Type B pancreatic cell (in vitro differentiated cells): ENCODE measurements at places on chromosomes 4 and X.

DNA sequence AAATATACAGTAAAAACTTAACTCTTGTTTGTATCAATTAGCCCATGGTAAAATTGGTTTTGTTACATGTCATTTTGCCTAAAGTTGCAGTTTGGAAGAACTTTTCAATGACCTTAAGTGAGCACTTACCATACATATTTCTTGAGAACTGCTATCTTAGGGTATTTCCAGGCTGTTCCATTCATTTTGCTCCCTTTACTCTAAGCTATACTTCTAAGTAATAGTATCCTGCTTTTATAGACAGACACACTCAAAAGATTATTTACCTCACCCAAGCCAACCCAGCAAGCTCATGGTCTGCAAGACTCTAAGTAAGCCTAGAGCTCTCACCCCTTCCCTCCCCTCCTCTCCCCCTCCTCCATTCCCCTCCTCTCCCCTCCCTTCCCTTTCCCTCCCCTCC is 294.0 kb downstream of the HS3ST1 start:
- H3K27ac ChIP-seq, result no peak overlapping the region
- no peaks in the 10 kb centered on the region for H3K36me3 ChIP-seq
- H3K4me1 ChIP-seq, result no peaks in the 10 kb centered on the region
- peaks cover 2% of the 10 kb centered on the region for H3K27me3 ChIP-seq
- H3K4me3 ChIP-seq, result no peak overlapping the region
- no peak for DNase-seq

GRCh38 chrX:148310426-148311165 is 189.8 kb upstream of the AFF2 start:
- H3K4me1 ChIP-seq, result no peaks in the 10 kb centered on the region
- DNase-seq, result no peak
- H3K4me3 ChIP-seq, result no peak overlapping the region

DNA sequence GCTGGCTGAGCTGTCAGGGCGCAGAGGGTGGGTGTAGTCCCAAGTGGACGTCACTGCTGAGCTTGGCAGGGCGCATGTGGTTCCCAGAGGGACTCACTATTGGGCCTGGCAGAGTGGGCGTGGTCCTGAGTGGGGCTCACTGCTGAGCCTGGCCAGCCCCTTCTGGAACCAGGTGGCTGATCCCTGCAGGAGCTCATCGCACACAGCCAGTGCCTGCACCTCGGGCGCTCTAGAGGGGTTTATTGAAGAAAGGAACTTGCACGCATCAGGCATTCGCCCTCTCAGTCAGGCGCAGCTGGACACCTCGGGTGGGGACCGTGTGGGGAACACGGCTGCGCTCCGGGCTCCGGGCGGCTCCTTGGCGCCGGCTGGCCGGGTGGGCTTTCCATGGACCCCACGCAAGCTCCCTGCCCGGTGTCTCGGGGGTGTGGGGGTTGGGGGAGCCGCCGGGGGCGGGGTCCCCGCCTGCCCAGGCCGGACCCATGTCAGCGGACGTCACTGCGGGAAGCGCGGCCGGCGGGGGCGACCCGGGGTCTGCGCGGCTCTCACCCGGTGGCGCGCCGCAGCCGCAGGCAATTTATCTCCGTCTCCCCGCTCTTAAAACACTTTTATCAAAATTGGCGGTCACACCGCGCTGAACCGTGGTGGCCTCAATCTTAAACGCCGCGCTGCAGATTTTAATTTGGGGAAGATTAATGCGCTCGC is 65.4 kb upstream of the NKX1-1 start:
- peaks cover 3% of the 10 kb centered on the region for H3K27me3 ChIP-seq
- no peaks in the 10 kb centered on the region for H3K4me1 ChIP-seq
- no peak for DNase-seq
- H3K27ac ChIP-seq, result no peak overlapping the region
- no peak overlapping the region for H3K4me3 ChIP-seq

DNA sequence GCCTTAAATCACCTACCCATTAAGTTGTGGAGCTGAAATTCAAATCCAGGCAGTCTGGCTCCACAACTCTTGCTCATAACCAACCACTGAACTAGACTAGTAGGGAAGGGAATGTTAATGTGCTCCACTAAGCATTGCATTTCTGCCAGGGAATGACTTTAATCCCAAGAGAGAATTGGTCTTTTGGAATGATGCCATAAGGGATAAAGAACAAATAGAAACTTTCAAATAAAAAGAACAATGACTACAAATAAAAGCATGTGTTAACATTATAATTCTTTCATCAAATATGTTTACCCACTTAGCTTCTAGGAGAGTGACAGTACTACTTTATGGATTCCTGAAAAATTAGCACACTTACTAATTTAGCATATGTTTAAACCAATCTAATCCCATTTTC is 905.9 kb downstream of the CENPC start:
- H3K27ac ChIP-seq, result no peak overlapping the region
- no peak for DNase-seq
- no peak overlapping the region for H3K4me3 ChIP-seq
- H3K36me3 ChIP-seq, result no peaks in the 10 kb centered on the region
- no peaks in the 10 kb centered on the region for H3K4me1 ChIP-seq

DNA sequence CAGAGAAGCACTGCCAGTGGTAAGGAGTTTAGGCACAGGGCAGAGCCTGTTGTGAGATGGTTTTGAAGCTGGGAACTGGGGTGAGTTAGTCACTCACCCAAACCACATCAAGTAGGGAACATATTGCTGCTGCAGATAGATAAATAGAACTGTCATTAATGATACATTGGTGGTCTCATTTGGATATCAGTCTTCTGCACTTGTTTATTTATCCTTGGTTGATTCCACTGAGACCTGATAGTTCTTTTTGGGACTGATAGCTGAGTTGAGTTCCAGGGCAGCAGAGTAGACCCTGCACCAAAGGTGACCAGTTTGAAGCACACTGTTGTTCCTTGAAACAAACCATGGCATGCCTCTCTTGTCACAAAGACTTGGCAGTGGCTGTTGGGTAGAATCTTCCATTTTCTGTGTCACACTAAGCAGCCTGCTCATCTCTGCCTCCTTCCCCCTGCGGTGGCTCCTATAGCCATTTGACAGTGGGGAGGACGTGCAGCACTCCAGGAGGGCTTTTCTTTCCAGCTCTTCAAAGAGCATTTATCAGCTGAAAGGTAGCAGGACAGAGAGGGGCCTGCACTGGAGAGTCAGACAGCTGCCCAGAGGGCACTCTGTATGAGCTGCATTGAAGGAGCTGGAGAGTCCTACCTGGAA is 59.7 kb upstream of the TMEM164 start:
- no peak overlapping the region for H3K4me3 ChIP-seq
- peaks cover 4% of the 10 kb centered on the region for H3K27me3 ChIP-seq
- no peaks in the 10 kb centered on the region for H3K36me3 ChIP-seq
- H3K27ac ChIP-seq, result no peak overlapping the region
- no peaks in the 10 kb centered on the region for H3K4me1 ChIP-seq
- DNase-seq, result no peak

DNA sequence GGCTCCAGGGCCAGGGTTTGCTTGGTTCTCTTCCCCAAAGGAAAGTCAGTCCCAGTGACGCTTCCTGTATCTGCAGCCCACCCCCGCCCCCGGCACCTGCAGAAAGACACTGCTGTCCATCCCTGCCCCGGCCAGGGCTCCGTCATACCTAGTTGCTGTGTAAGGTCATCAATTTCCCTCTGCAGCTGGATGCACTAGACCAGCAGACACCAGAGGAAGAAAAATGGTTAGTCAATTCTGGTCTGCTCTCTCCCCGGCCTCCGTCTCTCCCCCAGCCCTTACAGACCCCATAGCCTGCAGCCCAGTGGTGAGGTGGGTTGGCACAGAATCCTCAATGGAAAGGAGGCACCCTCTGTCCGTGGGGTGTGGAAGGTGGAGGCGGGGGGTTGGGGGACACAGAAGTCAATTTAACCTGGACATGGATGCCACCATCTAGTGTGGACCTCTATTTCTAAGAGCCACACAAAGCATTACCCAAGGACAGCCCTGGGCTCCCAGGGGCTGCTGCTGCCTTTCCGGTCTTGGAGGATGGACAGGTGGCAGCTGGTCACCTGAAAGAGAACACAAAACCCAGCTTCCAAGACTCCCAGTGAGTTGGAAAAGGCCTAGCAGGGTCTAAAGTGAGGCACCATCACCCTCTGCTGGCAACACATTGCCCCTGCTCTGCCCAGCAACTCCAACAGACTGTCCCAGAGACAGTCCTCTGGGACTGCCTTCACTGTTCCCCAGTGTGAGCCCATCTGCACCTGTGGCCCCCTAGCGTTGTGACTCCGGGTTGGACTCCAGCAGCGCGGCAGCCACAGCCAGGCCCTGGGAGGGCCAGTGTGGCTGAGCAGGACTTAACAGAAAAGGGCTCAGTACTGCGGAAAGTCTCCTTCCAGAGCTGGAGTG is 40.2 kb upstream of the NHSL2 start:
- H3K4me3 ChIP-seq, result no peak overlapping the region
- no peaks in the 10 kb centered on the region for H3K4me1 ChIP-seq
- no peak for DNase-seq
- no peak overlapping the region for H3K27ac ChIP-seq

GRCh38 chrX:9393571-9393970 is 71.3 kb upstream of the TBL1X start:
- H3K27ac ChIP-seq, result no peak overlapping the region
- H3K4me3 ChIP-seq, result no peak overlapping the region
- peaks cover 5% of the 10 kb centered on the region for H3K4me1 ChIP-seq
- H3K27me3 ChIP-seq, result no peaks in the 10 kb centered on the region
- no peaks in the 10 kb centered on the region for H3K36me3 ChIP-seq

GRCh38 chr4:93777081-93777460 is 51.5 kb upstream of the ATOH1 start:
- peaks cover 8% of the 10 kb centered on the region for H3K27me3 ChIP-seq
- H3K4me1 ChIP-seq, result peaks cover 8% of the 10 kb centered on the region
